T follicular helper cell (primary cell): ENCODE measurements at places on chromosomes 7 and 10.

- DNase-seq, result no peak
Measured at GRCh38 chr7:32507414-32507813, 12.1 kb downstream of the AVL9 start.

- no peak for DNase-seq
Measured at GRCh38 chr7:129762387-129762969, 151.0 kb downstream of the NRF1 start.

GRCh38 chr10:8556321-8556720 lies 501.8 kb downstream of the GATA3 start:
- no peak for DNase-seq

DNA sequence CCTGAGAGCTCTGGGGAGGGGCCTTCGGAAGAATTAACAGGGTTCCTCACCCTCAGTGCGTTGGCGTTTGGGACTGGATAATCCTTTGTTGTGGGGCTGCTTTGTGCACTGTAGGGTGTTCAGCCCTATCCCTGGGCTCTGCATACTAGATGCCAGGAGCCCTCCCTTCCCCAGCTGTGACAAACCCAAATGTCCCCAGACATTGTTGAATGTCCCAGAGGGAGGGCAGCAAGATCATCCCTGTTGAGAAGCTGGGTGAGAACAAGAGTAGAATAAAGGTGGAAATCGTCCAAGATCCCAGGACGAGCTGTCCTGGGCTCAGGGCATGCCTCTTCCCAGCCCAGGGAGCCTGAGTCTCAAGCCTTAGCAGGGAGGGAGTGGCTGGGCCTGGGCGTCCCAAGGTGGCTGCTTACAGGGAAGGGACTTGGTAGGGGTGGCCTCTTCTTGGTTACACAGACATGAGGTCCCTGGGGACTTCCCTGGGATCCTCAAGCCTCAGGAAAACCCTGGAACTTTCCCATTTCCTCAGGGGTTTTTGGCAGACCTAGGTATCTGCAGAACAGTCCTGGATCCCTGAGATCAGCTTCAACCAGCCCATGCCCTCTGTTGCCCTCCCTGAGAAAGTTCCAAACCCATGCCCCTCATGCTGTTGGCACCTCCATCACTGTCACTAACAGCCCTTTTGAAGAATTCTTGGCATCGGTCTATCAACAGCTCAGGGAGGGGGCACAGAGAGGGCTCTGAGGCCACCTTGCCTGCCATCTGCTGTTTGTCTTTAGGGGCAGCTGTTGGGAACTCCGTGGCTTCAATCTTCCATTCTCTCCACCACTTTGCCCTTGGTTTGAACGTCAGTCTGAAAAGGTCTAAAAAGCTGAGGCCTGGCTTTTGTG lies 53.7 kb downstream of the GOLGA7B start:
- no peak for DNase-seq

DNA sequence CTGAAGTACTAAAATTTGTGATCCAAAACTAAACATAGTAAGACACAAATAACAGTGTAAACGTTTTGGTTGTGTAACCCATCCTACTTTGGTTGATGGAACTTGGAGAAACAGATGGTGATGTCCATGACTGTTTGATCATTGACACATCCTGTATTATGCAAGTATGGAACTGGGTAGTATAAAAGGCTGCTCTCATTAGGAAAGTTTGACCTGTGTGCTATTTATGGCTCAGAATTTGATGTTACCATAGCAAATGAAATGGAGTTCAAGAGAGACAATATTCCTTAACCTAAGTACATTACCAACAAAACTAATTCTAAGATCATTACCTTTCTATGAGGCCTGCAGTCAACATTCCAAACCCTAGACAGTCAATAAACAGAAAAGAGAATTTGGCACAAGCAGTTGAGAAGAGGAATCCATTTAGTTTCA lies 39.9 kb downstream of the DKK1 start:
- DNase-seq, result no peak

DNA sequence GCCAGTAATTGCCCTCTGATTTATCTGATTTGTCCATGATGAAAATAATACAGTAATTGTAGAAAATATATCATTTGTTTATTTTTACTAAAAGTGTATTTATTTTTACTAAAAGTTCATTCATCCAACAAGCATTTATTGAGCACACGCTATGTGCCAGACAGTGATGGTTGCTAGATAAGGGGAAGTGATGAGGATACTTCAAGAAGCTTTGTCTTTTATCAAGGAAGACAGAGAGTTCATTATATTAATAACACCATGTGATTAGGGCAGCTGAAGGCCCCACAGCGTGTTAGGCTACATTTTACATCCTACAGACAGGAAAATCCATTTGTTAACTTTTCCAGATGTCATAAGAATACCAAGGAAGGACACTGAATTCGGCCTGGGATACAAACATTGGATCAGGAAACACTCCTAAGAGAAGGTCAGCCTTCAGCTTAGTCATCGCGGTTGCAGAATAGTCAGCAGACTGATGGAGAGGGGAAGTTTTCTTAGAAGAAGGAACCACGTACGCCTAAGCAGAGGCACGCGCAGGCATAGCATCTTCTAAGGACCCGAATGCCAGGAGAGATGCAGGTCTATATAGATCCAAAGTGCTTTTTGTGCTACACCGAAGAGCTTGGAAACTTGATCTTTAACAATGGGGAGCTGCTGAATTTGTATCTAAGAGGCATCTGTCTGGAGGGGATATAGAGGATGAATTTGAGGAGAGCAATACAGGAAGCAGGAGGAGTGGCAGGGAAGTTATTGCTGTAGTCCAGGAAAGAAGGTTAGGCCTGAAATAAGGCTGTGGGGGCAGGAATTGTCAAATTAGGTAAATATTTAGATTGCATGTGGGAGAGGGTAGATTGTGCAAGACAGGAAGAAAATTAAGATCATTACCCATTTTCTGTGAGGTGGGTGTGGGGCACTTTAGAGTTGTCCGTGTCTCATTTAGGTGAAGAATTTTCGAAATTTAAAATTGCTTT lies 85.7 kb downstream of the LRGUK start:
- no peak for DNase-seq
